ENCODE measurements at places on chromosomes 16 and 17.
A peak's percentile ranks its signal among the peaks of the same experiment; 100 is the strongest.

DNA sequence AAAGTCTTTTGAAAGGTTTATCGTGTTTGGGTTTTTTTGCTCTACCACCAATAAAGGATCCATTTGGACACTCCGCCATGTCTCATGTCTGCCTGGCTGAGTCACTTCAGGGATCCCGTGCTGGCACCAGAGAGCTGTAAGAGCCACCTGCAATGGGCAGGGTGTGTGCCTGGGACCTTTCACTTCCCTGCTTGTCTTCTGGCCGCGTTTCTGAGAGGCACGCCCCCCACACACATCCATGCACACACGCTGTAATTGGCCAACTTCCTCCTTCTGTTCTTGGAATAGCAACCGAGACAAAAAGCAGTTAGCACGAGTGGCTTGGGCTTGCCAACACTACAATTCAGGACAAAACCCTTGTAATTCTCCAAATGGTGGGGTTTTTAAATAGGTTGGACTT is 9.8 kb upstream of the SOST start:
- DNase-seq: no peak

GRCh38 chr16:5054876-5055865 is 10.6 kb downstream of the C16orf89 start:
- DNase-seq: no peak

- no peak for DNase-seq
Observed at GRCh38 chr16:58284031-58284430, 10.8 kb downstream of the PRSS54 start.

- DNase-seq: no peak
Observed at GRCh38 chr17:75571885-75572215, 15.8 kb upstream of the MYO15B start.

- no peak for DNase-seq
Observed at GRCh38 chr16:84411768-84412167, 43.4 kb downstream of the ATP2C2 start.

- DNase-seq: peak; percentile 97
Observed at GRCh38 chr17:8176197-8176940, at the start of gene TMEM107. Gene TMEM107, minus strand, starts transcription at chr17:8176380. Its CDS starts 94 bp downstream, at chr17:8176286.

GRCh38 chr16:27819356-27819755 is 244.2 kb downstream of the GSG1L start:
- DNase-seq: no peak

DNA sequence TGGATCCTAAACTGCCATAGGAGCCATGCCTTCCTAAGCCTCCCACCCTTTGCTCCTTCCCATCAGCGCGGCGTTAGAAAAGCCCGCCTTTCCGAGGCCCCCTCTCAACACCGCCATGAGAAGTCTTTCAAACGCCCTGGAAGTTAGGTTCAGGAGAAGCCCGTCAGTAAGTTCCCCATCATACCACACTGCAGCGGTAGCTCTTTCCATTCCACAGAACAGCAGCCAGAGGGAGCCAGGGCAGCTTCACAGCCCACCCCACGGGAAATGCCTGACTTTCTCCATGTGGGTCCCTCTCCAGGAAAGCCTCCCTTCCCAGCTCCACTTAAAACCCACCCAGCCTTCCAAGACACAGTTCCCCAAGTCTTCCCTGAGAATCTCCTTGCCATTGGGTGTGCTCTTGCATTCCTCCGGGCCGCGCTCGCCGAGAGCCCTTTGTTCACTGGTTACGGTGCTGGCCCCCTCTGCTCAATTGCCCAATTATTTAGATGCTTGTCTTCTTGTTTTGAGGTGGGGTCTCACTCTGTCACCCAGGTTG is 28.7 kb downstream of the KIAA0513 start:
- DNase-seq: peak; percentile 57

GRCh38 chr17:19590912-19591551 is 57.4 kb downstream of the SLC47A1 start:
- peak; percentile 49 for DNase-seq

DNA sequence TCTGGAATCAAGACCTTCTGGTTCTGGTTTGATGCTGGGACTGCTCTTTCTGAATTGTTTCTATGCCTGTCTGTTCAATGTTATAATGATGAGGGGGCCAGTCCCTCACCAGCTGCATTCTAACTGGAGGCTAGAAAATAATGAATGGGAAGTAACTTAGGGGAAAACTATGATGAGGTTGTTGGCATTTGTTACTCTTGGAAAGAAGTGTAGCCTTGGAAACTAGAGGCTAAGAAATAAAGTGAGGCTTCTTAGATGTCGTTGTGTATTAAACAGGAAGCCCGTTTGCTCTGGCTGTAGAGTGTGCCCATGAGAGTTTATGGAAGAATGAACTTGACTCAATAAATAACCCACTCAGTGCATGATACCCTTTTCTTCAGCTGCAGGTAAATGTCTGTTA is 140.8 kb downstream of the PRKCA start:
- DNase-seq: no peak

DNA sequence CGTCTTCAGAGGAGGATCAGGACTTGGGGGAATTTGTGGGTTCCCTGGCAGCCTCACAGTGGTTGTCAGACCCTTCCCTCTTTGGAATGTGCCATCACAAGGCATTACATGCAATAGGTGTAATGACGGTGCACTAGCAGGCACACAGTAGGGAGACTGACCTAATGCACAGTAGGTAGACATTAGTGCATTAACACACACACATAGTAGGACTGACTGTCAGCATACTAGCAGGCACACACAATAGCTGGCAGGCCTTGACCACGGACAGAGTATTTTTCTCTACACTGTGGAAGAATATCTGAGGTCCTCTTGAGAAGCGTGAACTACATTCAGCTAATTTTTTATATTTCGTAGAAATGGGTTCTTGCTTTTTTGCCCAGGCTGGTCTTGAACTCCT is 10.9 kb upstream of the UBALD2 start:
- no peak for DNase-seq

DNA sequence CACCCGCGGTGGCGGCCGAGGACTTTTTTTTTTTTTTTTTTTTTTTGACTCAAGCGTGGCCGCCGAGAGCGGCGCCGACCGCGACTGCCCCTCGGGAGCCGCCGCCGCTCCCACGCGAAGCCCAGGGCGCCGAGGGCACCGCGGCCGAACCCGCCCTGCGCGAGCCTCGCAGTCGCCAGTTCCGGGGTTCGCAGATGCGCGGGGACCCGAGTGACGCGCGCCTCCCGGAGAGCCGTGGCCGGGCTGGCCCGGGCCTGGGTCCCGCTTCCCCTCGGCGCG is 1.1 kb downstream of the METRNL start:
- DNase-seq: no peak

GRCh38 chr17:13874817-13875216 is 194.5 kb upstream of the COX10 start:
- no peak for DNase-seq

- no peak for DNase-seq
Observed at GRCh38 chr17:66423056-66423955, 120.9 kb downstream of the PRKCA start.

DNA sequence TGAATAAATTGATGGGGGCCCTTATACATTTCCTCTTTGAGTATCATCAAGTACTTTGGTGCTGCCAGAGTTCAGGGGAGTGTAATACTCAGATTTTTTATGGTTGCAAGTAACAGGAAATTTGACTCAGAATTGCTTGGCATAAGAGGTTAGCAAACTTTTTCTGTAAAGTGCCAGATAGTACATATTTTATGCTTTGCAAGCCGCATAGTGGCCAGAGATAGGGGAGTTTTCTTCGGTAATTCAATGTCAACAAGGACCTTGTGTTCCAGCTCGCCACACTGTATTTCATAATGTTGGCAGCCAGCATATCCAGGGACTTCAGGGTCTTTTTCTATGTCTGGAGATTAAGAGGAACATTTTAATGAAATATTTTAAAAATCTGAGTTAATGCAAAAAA is 51.0 kb upstream of the MARCHF10 start:
- DNase-seq: no peak

GRCh38 chr16:14284930-14285512 is 213.9 kb downstream of the MRTFB start:
- peak; percentile 72 for DNase-seq

- DNase-seq: no peak
Observed at GRCh38 chr16:21203155-21203797, 8.1 kb downstream of the ZP2 start.

- DNase-seq: peak; percentile 95
Observed at GRCh38 chr17:75830164-75831031, 13.8 kb downstream of the UNC13D start.

DNA sequence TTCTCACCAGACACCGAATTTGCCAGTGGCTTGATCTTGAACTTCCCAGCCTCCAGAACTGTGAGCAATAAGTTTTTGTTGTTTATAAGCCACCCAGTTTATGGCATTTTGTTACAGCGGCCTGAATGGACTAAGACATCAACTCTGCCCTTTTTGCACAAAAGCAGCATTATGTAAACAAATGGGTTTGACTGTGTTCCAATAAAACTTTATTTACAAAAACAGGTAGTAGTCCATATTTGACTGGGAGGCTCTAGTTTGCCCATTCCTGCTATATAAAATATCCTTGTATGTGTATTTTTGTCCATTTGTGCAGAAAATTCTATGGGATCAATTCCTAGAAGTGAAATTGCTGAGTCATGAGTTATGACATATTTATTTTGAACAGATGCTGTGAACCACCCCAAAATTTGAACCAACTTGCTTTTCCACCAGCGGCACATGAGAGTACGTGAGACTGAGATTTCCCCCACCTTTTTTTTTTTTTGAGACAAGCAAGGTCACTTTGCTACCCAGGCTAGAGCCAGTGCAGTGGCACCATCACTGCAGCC is 21.3 kb upstream of the CLEC19A start:
- DNase-seq: no peak

DNA sequence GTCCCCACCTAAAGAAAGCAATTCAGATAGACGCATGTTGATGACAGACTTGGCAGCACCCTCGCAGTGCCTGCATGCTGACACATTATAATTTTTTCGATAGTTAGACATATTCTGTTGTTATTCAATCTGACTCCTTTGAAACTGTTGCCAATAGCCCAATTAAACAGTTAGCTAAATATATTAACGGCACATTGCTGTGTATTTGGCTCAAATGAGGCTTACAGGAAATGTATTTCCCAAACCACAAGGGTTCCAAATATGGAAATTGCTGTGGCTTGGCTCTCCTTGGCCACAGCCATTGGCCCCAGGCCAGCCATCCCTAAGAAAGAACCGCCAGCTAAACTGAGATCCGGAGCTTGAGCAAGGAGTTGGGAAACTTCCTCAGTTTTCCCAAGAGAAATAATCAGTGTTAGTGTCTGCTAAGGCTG is 31.1 kb downstream of the C16orf82 start:
- no peak for DNase-seq

DNA sequence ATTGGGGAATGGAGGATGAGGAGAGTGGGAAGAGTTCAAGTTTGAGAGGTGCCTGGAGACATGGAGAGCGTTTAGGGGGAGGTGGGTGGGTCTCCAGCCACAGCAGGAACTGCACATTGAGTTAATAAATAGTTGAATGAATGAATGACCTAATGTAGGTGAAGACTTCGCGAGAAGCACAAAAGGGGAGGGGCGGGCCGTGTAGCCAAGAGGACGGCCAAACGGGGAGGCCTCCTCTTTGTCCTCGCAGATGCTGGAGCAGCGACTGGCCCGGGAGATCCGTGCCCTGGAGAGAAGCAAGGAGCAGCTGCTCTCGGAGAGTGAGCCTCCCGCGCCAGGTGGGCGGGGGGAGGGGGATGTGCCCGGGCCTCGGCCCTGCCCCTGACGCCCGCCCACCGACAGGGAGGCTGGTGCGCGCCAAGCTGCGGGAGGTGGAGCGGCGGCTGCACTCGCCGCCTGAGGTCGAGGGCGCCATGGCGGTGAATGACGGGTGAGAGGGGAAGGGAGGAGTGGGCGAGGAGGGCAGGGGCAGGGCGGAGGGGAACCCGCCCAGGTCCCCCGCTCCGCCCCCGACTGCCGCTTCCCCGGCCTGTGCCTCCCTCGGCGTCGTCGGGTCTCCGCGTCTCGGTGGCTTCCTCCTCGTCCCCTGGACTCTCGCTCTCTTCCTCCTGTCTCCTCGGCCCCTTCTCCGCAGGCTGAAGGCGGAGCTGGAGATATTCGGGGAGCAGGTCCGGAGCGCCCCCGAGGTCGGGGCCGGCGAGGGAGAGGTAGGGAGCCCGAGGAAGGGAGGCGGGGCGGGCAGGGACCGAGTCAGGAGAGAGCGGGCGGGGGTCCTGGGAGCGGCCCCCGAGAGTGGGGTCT is 12.9 kb downstream of the SYCE1L start:
- peak; percentile 94 for DNase-seq

GRCh38 chr17:33291248-33292200 is 1.6 kb downstream of the ASIC2 start:
- peak; percentile 81 for DNase-seq

- no peak for DNase-seq
Observed at GRCh38 chr17:41098481-41098880, 539 bp upstream of the KRTAP4-8 start.

- no peak for DNase-seq
Observed at GRCh38 chr17:67575325-67575724, 142.4 kb upstream of the NOL11 start.

DNA sequence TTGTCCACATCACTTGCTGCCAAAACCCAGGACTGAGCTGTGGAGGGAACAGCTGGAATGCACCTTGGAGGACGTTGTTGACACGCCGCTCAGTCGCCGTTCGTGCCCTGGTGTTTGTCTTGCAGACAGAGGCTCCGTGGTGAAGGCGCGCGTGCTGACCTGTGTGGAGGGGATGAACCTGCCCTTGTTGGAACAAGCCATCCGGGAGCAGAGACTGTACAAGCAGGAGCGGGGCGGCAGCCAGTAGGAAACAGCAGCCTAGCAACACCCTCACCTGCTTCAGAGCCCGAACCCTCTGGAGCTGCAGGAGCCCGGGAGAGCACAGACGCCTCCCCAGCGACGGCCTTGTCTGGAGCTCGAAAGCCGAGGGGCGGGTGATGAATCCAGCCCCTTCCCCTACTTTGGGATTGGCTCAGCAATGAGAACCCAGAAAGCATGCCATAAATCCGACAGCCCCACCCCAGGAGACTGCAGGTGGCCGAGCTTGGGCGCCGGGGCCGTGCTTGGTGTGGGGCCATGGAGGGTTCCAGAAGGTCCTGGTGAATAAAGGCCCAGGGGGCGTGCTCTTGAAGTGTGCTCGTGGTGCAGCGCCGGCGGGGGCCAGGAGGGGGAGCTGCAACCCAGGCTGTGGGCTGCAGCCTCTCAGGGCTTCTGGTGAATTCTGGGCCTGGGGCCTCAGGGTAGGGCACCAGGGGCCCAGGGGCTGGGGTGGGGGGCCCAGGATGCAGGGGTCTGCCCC is 470 bp upstream of the CDK3 start:
- peak; percentile 93 for DNase-seq

GRCh38 chr16:3158510-3159314 is 23.9 kb downstream of the ZNF213 start:
- peak; percentile 92 for DNase-seq

- DNase-seq: no peak
Observed at GRCh38 chr17:17231621-17232302, 5.2 kb downstream of the FLCN start.

All from H9 (cell line).